ENCODE measurements at places on chromosomes 5 and 9. TPM values are rescaled to one million over a fixed set of nuclear protein-coding genes. Genes with fewer than 3 reads are reported as not detected.

GRCh38 chr5:10102706-10103497, 146.8 kb downstream of the ATPSCKMT start:
- DNase-seq = no peak

DNA sequence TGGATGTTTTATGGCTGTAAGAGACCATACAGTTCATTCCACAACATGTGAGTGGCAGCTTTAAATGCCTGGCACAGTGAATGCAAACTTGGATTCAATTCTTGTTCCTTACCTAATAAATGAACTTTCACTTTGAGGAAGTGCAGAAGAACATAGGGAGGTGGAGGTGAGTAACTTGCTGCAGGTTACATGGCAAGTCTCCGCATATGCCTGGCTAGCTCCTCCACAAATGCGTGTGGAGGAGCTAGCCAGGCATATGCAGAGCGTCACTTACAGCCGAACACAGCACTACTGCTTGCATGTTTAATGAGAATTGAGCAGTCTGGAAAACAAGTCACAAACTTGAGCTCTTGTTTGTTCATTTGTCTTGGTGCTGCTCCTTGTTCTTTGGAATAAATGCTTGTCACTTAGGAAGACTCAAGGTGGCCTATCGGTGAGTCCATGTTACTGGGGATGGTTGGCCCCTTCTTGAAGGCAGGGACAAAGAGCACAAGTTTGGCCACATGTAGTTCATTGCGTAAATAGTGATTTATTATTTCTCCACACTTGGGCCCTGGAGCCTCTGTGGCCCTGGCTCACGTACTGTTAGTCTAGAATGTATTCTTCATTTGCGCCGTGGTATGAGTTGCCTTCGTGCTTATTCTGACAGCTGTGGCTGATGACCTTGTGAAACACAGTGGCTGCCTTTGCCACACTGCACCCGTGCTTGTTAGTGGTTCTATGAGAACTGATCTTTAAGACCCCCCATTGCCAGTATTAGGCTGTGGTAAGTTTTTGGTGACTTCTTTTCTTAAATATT, 3.1 kb downstream of the ISOC1 start:
- no peak for DNase-seq

- no peak for DNase-seq
These were observed 47.1 kb downstream of the SLC38A9 start for GRCh38 chr5:55665065-55665464.

DNA sequence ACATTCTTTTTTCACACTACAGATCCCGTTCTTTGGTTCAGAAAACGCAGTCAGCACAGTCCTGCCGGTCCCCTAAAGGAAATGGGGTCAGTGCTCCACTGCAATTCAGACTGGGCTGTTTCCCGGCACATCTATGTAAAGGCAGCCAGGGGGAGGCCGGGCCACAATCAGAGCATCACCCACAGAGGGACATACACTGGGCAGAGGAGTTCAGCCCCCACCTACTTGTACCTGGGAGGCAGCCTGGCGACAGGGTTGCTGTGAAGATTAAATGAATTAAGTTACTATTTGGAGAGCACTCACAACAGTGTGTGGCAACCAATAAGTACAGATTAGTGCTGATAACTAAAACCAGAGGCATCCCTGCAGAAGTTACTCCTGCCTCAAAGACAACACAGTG, 4.5 kb downstream of the PTPN3 start:
- DNase-seq = no peak

DNA sequence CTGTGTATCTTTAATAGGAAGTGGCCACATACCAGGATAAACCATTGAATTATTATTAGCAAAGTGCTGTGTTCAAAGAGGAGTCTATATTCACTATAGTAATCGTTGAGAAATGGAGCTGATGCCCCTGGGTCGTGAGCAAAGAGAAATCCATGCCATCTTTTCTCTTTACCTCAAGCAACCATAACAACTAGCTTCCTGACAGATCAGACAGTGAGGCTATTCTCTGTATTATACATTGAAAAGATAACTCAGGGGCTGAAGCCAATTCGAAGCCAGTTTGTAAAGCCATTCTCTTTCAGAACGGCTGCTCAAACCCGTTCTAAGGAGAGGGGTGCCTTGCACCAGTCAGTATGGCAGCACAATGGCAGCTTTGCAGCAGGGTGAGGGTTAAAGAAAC, 680.6 kb downstream of the SEMA5A start:
- DNase-seq = no peak

GRCh38 chr5:83570916-83571315, 99.4 kb downstream of the VCAN start:
- no peak for DNase-seq

GRCh38 chr5:135537271-135537670, 1.5 kb upstream of the NEUROG1 start:
- DNase-seq = no peak

- no peak for DNase-seq
These were observed 19.7 kb upstream of the CCNH start for GRCh38 chr5:87432460-87432859.

DNA sequence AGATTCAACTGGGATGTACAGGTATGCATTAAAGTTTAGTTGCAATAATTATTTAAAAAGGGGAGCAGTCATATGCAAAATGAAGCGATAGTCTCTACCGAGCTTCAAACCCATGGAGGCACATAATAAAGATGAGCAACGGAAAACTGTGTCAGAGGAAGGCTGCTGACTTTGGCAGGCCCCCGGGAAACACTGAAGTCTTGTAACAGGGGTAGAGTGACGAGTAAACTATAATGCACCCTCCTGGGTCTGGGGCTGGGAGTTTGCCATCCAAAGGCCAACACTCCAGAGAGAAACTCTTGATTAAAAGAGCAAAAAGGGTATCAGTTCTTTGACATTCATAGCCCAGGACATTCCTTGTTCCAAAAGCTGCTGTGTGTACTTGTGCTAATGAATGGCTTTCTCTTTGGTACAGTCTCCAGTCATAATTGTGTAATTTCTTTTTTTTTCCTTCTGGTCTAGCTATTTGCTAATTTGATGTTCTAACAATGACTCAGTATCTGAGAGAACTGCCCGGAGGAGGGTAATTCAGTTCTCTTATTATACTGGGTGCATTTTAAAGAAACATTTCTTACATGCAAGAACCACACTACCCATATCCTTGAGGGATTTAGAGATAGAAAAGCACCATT, 59.2 kb downstream of the TNC start:
- DNase-seq = no peak

DNA sequence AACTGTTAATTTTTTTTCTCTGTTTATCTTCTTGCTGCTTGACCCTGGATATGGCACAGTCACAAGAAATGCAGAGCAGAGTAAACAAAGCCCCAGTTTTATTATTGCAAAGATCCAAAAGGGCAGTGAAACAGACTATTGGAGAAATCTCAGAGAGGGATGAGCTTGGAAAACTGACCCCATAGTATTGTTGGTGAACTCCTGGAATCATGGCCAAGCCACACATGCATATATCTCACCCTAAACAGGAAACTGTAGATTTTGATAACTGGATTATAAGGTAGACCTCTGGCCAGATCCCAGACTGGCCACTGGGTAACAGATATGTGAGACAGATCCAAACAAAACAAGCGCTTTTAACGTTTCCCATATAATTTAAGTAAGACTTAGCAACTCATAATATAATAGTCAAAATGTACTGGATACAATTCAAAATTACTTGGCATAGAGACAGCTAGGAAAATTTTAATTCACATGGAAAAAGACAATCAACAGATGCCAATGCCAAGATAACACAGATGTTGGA, 263.5 kb upstream of the SEMA6A start:
- DNase-seq = no peak

- no peak for DNase-seq
These were observed 253.1 kb downstream of the TLR4 start for GRCh38 chr9:117957267-117957666.

- DNase-seq = no peak
These were observed 64.0 kb downstream of the LNPEP start for GRCh38 chr5:96999856-97000255.

- no peak for DNase-seq
These were observed 7.7 kb upstream of the SKP1 start for GRCh38 chr5:134184155-134185135.

DNA sequence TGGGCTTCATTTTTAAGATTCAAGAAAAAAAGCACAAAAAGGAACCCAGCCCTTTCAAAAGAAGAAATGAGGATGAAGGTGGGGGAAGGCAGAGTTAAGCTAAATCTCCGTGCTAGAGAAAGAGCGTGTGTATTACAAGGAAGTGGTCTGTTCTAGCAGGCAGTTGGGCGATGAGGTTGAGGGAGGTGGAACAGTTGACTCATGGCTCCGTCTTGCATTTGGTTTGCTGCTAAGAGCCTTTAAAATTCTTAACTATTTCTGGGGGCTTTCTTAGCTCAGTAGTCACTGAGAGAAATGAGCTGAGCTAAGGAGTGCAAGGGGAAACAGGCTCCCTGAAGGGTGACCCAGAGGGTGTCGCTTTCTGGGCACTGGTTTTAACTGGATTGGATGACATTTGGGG, 117.4 kb downstream of the GCNT1 start:
- no peak for DNase-seq

GRCh38 chr9:134399435-134400056, 73.3 kb downstream of the RXRA start:
- no peak for DNase-seq

- no peak for DNase-seq
These were observed 30.1 kb upstream of the HAND1 start for GRCh38 chr5:154508114-154508513.

- DNase-seq = no peak
These were observed 77.6 kb upstream of the ANKRD55 start for GRCh38 chr5:56310711-56311204.

Gene VLDLR
- total RNA-seq = 39.2 TPM

Gene OTP
- not detected for total RNA-seq

Gene SPATA31A3
- total RNA-seq = not detected

Gene PCDHB4
- 3.8 TPM for total RNA-seq

Gene PRR7
- total RNA-seq = 0.58 TPM

Gene HSPB3
- 12.4 TPM for total RNA-seq

Gene PTGES
- total RNA-seq = 18.0 TPM

Gene JMY
- 38.3 TPM for total RNA-seq

Gene SV2C
- total RNA-seq = 2.1 TPM

Gene DMRT1
- not detected for total RNA-seq

Gene OR1Q1
- not detected for total RNA-seq

Gene SYK
- total RNA-seq = 12.1 TPM

Gene RLN2
- not detected for total RNA-seq

Gene IL5
- total RNA-seq = not detected

Gene PCA3
- 0.26 TPM for total RNA-seq

All from urinary bladder (tissue), 4 donors.